ENCODE measurements at places on chromosomes 6 and 20.
A peak's percentile ranks its signal among the peaks of the same experiment; 100 is the strongest.

DNA sequence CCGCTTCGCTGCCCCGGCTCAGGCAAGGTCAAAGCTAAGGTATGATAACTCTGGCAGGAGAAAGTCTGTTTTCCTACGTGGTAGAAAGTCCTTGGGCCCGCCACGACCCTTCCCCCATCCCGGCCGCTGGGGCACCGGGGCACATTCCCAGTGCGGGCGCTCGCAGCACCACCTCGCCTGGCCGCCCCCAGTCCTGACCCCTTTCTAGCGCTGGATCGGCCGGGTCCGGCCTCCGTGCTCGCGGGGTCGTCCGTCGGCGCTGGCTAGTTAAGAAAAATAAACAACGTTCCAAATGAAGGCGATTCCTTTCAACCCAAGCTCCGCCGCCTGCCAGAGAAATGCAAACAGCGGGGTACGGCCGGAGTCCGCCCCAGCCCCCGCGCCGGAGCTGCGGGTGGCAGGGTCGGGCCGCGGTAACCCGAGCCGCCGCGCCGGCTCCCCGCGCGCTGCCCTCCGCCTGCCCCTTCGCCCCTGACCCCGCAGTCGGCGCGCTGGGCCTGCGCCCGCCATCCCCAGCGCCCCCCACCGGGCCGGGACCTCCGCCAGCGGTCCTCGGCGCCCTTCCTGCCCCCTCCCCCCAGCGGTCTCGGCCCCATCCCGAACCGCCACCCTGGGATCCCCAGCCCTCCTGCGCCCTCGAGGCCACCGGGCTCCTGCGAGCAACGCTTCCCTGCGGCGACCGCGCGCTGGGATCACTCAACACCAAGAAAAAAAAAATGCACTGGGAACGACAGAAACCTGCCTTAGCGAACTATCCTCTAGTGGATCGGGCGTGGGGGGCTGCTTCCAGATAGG lies 37.6 kb downstream of the NCR2 start:
- peak; percentile 70 for DNase-seq

- DNase-seq: no peak
Measured at GRCh38 chr6:139591075-139591865, 216.8 kb upstream of the CITED2 start.

DNA sequence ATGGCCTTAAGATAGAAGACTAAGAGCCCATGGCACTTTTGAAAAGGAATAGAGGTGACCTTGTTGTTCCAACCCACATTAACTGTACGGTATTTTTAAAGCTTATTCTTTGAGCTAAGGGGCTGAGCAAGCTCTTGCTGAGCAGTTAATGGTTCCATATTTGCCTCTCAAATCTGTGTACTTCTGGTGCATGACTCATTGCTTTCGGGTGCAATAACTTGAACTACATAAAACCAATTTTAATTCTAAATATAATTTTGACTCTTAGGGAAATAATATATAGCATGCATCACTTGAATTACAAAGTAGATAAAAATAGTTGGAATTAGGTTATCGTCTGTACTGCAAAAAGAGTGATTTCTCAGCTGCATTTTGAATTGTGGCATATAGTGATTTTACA lies 348.1 kb upstream of the CITED2 start:
- no peak for DNase-seq

DNA sequence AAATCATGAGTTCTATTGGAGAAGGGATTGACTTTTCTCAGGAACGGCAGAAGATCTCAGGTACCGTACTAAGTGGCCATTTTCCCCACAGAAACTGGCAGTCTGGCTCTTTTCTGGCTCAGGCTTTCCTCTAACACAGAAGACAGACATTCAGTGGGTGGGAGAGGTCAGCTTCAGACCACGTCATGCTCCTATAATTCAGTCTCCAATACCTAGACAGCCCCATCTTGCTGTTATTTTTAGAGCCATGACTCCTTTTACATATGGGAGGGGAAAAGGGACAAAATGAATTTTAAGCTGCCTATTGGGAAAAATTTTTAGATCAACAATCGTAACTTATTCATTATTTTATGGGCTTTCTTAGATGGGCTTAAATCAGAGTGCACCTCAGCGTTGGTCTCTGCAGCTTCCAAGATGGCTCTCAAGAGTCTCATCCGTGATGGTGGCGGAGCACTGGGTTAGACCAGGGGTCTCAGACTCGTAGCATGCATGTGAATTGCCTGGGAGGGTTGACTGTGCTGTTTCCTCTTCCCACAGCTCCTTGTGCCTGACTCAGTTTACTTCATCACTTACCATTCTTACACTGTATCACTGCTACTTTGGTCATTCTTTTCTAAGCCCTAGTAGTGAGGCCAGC lies 86.9 kb downstream of the TCP11 start:
- DNase-seq: no peak

DNA sequence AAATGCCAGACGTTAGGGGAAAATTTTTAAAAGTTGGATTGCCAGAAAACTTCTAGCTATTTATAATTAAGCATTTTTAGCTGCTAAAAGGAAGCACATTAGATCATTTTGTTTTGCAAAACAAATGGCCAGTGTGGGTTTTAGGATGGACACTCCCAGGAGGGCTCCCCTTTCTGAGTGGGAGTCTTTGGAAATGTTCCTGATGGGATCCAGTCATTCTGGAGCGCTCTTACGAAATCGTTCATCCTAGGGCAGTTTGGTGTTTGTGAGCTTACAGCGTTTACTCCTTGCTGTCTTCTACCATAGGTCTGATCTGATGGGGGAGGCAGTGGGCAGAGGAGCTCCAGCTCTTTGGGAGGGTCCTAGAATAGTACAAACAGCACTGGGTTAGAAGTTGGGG lies 14.7 kb downstream of the GNAS start:
- no peak for DNase-seq

DNA sequence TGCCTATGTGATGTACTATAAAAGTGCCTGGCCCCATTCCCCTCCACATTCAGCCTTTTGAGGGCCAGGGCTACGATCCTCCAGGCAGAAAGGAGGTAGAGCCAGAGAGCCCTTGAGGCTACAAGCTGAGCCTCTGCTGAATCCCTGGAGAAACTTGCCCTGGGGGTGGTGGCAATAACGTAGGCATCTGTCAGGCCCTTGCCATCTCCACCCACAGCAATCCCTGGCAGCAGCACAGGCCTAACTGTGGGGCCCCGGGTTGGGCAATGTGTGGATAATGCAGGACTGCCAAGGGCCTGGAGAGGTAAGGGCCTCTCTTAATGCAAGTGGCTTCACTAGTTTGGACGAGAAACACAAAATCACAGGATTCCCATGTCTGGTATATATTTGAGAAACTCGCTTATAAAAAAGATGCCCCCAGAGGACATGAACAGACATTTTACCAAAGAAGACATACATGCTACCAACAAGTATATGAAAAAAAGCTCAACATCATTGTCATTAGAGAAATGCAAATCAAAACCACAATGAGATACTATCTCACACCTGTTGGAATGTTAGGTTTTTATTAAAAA lies 99.0 kb downstream of the QRSL1 start:
- no peak for DNase-seq

- no peak for DNase-seq
Measured at GRCh38 chr20:37350649-37351574, 5.0 kb downstream of the SRC start.

DNA sequence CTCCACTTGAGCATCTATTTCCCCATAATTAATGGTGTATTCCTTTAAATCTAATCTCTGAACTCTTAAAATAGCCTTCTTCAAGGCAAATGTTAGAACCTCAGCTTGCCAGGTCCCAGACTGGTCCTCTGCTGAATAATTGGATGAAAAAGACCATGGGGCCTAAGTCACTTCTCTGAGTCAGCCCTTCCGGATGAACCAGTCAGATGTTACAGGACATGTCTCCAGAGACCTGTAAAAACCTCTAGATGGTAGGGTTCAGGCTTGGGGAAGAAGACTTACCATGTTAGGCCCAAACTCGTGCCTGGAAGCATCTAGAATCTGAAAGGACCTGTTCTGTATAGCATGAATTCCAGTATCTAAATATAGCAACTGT lies 97.3 kb downstream of the CDKAL1 start:
- DNase-seq: no peak

DNA sequence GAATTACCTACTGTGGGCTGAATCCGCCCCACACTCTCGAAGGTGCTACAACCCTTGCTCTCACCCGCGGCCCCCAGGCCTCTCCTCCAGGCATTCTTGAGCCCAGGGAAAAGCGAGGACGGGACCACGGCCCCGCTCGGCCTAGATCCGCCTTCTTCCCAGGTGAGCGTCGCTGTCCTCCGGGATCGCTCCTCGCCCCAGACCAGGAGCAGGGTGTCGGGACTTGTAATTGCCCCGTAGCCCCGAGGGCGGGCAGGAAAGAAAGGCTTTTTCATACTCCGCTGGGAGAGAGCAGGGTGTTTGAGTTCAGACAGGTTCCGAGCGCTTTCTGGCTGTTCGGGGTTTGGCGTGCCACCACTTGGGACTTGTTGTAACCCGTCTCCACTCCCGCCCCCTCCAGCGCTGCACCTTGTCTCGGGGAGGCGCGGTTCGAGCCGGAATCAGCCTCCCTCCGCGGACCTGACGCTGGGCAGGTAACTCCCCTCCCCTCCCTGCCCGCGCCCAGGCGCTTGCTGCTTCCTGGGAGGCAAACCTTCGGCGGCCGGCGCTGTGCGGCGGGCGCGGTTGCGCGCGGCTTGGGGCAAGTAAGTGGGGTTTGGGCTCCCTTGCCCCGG lies at the start of gene FAM83B:
TSS of gene FAM83B (plus strand) at position 529 of the 614 bp plus-strand sequence. CDS start 23,476 bp downstream, outside the sequence.
- DNase-seq: peak; percentile 82

- DNase-seq: no peak
Measured at GRCh38 chr6:118985123-118985830, 50.3 kb upstream of the MCM9 start.

DNA sequence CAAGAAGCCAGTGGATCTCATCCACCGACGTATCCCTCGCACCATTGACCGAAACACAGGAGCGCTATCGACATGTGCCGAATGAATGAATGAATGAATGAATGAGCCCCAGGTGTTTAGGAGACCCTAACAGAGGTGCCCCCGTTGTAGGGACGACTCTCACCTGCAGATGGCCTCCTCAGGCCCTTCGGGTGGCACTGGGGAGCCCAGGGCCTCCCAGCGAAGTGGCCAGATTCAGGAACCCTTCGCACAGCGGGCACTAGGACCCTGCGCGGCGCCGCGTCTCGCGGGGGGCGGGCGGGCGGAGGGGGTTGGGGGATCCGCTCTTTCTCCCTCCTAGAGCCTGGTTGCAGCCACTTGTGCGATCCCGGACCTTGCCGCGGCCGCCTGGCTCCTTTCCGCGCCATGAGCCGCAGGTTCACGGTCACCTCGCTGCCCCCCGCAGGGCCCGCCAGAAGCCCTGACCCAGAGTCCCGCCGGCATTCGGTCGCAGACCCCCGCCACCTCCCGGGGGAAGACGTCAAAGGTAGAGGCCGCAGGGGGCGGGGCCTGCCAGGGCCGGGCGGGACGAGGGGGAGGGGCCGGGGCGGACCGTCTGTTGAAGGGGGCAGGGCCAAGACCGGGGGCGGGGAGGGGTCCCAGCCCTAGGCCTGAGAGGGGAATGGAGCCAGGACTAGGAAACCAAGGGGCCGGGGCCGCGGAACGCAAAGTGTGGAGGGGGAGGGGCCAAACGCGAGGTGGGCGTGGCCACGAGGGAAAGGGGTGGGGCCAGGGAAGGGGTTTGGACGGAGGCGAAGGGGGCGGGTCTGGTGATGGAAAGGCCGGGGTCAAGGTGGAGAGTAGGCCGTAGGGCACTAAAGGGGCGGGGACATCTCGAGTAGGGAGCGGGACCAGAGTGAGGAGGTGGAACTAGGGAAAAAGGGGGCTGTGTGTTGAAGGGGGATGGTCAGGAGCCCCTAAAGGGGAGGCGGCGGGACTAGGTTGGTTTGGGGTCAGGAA lies 7.4 kb upstream of the SLC12A5 start:
- DNase-seq: peak; percentile 97

- DNase-seq: no peak
Measured at GRCh38 chr20:57708694-57709673, 831 bp downstream of the PMEPA1 start.

GRCh38 chr20:22241609-22242008 lies 342.8 kb downstream of the FOXA2 start:
- DNase-seq: no peak

- DNase-seq: no peak
Measured at GRCh38 chr20:24531631-24532419, 62.4 kb downstream of the SYNDIG1 start.

DNA sequence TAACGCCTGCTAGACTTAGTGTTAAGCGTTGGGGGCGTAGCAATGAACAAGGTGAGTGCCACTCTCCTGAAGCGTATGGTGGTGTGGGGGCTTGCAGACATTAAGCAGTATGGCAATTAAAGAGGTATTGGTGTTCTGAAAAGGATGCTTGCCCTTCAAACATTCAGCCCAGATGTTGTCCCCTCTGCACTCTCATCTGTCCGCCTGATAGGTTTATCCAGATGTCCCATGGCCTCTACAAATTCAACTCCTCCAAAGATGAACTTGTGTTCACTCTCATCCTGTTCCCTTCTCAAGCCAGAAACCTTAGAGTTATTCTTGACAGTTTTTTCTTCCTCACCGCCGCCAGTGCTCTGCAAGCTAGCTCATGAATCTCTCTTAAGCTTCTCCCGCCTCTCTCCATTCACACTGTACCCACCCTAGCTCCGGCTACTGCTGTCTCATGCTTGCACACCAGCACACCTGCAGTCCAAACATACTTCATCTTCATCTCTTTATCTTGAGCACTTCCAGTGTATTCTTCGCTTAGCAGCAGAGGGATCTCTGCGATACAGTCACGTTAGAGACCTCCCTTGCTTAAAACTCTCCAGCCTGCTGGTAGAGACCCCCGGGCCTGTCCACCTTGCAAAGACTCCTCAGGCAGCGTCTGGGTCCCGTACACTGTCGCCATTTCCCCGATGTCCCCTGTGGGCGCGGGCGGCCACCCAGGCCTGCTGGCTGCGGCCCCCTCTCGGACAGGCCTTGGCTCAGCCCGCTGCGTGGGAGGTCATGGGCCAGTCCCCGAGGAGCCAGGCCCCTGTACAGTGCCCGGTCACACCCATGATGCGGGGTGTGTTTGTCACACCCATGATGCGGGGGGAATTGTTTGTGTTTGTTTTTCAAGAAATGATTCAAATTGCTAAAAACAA lies 962 bp downstream of the DDX27 start:
- DNase-seq: no peak

- no peak for DNase-seq
Measured at GRCh38 chr20:58010666-58011065, 217.8 kb downstream of the ANKRD60 start.

- DNase-seq: no peak
Measured at GRCh38 chr6:50437901-50438300, 275.4 kb upstream of the TFAP2D start.

GRCh38 chr6:124546601-124547000 lies 415.6 kb upstream of the RNF217 start:
- DNase-seq: no peak

GRCh38 chr6:30483677-30484279 lies 5.5 kb upstream of the HLA-E start:
- peak; percentile 74 for DNase-seq

DNA sequence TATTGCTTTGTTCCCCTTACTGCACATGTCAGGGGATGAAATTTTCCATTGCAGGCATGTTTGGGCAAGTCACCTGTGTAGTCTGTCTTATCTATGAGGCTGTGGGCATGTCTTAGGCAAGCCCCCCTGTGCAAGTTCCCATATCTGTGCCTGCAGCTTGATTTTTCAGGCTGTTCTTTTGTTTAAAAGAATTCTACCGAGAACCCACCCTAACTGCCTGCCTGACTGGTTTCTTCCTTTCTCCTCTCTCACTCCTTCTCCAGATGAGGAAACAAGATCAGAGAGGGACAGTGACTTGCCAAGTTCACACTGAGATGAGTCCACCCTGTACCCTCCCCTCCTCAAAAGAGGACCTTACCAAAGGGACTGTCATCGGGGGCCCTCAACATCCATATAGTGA lies 11.0 kb downstream of the TREML2 start:
- no peak for DNase-seq

Data from GM23338 (cell line).